ENCODE measurements at places on chromosomes 4 and X. TPM values are rescaled to one million over a fixed set of nuclear protein-coding genes. Genes with fewer than 3 reads are reported as not detected.

The DDX53 gene
- total RNA-seq: not detected

The KCND1 gene
- total RNA-seq: 5.0 TPM

The MAGEC2 gene
- total RNA-seq: not detected

The FAM149A gene
- total RNA-seq: 9.9 TPM

GRCh38 chrX:30568136-30568535 lies 9.4 kb downstream of the TASL start:
- H3K4me3 ChIP-seq: no peak overlapping the region
- no peak for DNase-seq
- no peaks in the 10 kb centered on the region for H3K36me3 ChIP-seq
- H3K27me3 ChIP-seq: no peaks in the 10 kb centered on the region
- no peaks in the 10 kb centered on the region for H3K4me1 ChIP-seq

DNA sequence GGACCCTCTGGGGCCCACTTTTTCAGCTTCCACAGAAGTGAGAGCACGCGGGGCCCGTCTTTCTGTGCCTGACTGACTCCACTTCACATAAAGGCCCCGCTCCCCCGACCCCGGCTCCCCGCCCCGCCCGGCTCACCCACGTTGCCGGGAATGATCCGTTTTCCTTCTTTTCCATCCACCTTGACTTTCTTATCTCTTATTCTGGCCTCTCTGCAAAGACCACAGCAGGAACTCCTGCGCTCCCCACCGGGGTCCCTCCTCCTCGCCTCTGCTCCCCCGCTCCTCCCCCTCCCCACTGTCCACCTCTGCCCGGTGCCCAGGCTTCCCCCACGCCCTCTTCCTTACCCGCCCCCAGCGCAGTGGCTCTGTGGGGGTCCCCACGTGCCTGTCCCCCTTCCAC lies 54.2 kb upstream of the CLDN24 start:
- no peaks in the 10 kb centered on the region for H3K27me3 ChIP-seq
- DNase-seq: no peak
- H3K36me3 ChIP-seq: no peaks in the 10 kb centered on the region
- H3K4me1 ChIP-seq: no peaks in the 10 kb centered on the region
- no peak overlapping the region for H3K27ac ChIP-seq
- no peak overlapping the region for H3K4me3 ChIP-seq

DNA sequence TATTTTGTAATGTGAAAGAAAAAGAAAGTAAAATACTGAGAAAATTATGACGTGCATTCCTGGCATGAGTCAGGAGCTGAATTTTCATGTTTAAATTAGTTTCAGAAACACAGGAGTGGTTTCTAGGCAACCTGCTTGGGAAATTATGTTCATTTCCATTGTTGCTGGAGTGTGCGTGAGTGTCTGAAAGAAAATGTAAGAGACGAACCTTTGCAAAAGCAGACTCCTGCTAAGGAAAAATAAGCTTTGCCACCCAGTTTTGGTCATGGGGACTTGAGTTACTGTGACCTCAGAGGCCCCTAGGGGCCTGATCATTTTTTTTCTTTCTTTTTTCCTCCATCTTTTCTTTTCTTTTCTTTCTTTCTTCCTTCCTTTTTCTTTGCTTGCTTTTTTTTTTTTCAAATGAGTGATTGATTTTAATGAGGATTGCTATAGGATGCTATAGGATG lies 18.8 kb upstream of the CHRNA9 start:
- peak overlapping the region; percentile 71 for H3K4me3 ChIP-seq
- no peaks in the 10 kb centered on the region for H3K27me3 ChIP-seq
- H3K4me1 ChIP-seq: peaks cover 3% of the 10 kb centered on the region
- DNase-seq: no peak
- H3K36me3 ChIP-seq: no peaks in the 10 kb centered on the region

DNA sequence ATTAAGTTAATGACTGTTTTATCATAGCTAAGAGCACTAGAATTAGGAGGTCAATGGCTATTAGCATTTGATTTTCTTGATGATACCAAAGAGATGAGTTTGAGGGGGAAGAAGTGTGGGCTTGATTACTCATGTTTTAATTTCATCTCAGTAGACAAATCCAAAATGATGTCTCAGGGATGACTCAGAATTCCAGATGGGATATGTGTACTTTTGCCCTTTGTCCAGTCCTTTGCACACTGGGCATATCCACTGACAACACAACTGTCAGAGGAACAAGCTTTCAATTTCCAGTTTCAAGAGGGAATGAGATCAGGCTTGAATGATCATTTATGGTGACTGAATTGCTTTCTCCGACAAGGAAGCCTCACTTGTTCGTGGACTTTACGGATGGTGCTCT lies 325.3 kb upstream of the FTHL17 start:
- no peaks in the 10 kb centered on the region for H3K4me1 ChIP-seq
- H3K27me3 ChIP-seq: no peaks in the 10 kb centered on the region
- no peaks in the 10 kb centered on the region for H3K36me3 ChIP-seq
- DNase-seq: no peak
- H3K4me3 ChIP-seq: no peak overlapping the region

DNA sequence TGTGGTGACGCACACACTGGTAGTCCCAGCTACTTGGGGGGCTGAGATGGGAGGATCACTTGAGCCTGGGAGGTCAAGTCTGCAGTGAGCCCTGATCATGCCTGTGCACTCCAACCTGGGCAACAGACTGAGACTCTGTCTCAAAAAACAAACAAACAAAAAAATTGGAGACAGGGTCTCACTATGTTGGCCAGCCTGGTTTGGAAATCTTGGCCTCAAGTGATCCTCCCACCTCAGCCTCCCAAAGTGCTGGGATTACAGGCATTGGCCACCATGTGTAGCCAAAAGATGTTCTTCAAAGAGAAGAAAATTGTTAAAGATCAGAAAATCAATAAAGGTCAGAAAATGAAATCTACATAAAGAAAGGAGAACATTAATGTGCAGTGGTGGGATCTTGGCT lies 41.7 kb upstream of the ABCG2 start:
- no peak overlapping the region for H3K27ac ChIP-seq
- no peaks in the 10 kb centered on the region for H3K36me3 ChIP-seq
- no peaks in the 10 kb centered on the region for H3K27me3 ChIP-seq
- DNase-seq: no peak

DNA sequence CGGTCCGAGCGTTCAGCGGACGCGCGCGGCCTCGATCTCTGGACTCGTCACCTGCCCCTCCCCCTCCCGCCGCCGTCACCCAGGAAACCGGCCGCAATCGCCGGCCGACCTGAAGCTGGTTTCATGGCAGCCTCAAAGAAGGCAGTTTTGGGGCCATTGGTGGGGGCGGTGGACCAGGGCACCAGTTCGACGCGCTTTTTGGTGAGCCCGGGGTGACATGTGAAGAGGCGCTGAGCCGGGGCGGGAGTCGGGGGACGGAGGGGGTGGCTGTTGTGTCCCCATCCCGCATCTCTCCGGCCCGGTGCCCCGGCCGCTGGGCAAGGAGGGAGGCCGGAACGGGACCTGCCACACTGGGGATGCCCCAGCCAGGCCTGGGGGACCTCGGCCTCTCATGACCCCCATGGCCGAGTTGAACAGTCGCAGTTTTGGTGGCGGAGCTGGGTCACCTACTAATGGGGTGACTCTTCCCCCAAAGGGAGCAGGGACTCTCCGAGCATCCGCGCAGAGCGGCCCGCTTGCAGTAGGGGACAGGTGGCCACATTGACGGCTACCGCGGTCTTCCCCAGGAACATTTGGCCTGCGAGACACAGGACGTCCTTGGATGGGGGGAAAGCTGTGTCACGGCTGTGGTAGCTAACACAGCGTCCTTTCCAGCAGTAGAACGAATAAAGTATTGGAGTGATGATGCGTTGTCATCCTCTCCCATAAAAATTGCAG lies at the start of gene GK:
Gene GK, plus strand, starts transcription at position 9 of the 717 bp plus-strand sequence. Its CDS starts 115 bp downstream, at position 124.
- H3K27ac ChIP-seq: no peak within 1 kb of the TSS
- no peaks in the 10 kb centered on the region for H3K27me3 ChIP-seq
- no peaks in the 10 kb centered on the region for H3K4me1 ChIP-seq

- H3K4me3 ChIP-seq: no peak overlapping the region
- H3K27me3 ChIP-seq: no peaks in the 10 kb centered on the region
- H3K27ac ChIP-seq: no peak overlapping the region
- no peak for DNase-seq
These were observed 250.0 kb upstream of the NR3C2 start for GRCh38 chr4:148692242-148692641.

- peaks cover 8% of the 10 kb centered on the region for H3K4me1 ChIP-seq
- H3K36me3 ChIP-seq: no peaks in the 10 kb centered on the region
- H3K27ac ChIP-seq: peak overlapping the region; percentile 65
These were observed 43.1 kb upstream of the BCOR start for GRCh38 chrX:40140706-40141499.

DNA sequence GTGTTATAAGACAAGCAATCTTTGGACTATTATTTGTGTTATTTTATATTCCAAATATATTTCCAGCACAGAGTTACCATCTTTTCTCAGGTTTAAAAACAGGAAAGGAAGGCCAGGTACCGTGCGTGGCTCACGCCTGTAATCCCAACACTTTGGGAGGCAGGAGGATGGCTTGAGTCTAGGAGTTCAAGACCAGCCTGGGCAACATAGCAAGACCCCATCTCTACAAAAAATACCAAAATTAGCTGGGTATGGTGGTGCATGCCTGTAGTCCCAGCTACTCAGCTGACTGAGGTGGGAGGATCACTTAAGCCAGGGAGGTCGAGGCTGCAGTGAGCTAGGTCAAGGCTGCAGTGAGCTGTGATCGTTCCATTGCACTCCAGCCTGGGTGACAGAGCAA lies 140.0 kb downstream of the POLA1 start:
- no peaks in the 10 kb centered on the region for H3K36me3 ChIP-seq
- H3K27ac ChIP-seq: no peak overlapping the region
- no peaks in the 10 kb centered on the region for H3K4me1 ChIP-seq
- H3K27me3 ChIP-seq: no peaks in the 10 kb centered on the region
- DNase-seq: no peak
- no peak overlapping the region for H3K4me3 ChIP-seq

- peaks cover 5% of the 10 kb centered on the region for H3K4me1 ChIP-seq
- DNase-seq: no peak
- no peak overlapping the region for H3K27ac ChIP-seq
These were observed 2.8 kb downstream of the VEGFC start for GRCh38 chr4:176789955-176790354.

GRCh38 chr4:48483006-48483776 lies at the start of gene SLC10A4:
TSS of gene SLC10A4 (plus strand) at chr4:48483343. CDS start at chr4:48483562, 219 bp downstream.
- peaks cover 23% of the 10 kb centered on the region for H3K4me1 ChIP-seq
- peak within 1 kb of the TSS; percentile 69 for H3K4me3 ChIP-seq
- H3K27me3 ChIP-seq: peaks cover 7% of the 10 kb centered on the region
- no peaks in the 10 kb centered on the region for H3K36me3 ChIP-seq
- DNase-seq: no peak
